Neural crest cell (in vitro differentiated cells): ENCODE measurements at places on chromosomes 16 and 17.

- H3K27ac ChIP-seq: no peak within 1 kb of the TSS
- no peaks in the 10 kb centered on the region for H3K4me1 ChIP-seq
- no peak for DNase-seq
These were observed at the start of gene FAM83G for GRCh38 chr17:19004421-19005136. TSS of gene FAM83G (minus strand) at chr17:19004764. CDS start at chr17:19004041, 723 bp downstream.

DNA sequence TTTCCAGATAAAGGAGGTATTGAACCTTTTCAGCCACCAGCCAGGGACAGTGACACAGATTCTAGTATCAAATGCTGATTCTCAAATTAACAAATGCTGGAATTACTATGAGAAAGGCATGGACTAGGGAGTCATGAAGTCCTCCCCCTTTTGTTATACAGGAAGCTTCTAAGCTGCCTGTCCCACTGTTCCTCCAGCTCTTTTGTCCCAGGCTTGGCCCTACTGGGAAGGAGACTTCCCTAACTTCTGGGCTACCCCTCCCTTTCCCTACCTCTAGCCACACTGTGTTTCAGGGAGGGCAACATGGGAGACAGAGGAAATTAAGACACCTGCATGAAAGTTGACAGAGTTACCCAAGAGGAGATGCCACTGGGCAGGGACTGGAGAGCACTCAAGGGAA, 192.5 kb downstream of the CDH13 start:
- H3K4me1 ChIP-seq: peaks cover 12% of the 10 kb centered on the region
- DNase-seq: no peak
- H3K27me3 ChIP-seq: no peaks in the 10 kb centered on the region
- H3K36me3 ChIP-seq: no peaks in the 10 kb centered on the region
- no peak overlapping the region for H3K27ac ChIP-seq

DNA sequence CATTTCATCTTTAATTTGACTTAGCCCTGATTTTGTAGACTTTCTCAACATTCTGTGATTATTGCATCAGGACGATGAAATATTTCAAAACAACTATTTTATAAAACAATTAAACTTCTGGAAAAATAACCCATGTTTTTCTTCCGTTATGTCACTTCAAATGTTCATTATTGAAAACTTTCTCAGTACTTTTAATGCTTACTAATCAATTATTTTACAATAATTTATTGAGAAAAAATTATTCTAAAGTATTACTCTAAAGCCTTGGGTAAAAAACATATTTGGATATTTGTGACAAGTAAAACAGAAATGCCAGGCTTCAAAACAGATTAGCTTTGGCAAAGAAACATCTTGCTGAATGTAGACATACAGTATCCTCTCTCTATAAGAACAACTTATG, 46.3 kb upstream of the DHX40 start:
- no peaks in the 10 kb centered on the region for H3K27me3 ChIP-seq
- no peak for DNase-seq
- no peaks in the 10 kb centered on the region for H3K36me3 ChIP-seq

- DNase-seq: no peak
- no peak overlapping the region for H3K4me3 ChIP-seq
- H3K27ac ChIP-seq: no peak overlapping the region
- no peaks in the 10 kb centered on the region for H3K27me3 ChIP-seq
- peaks cover 6% of the 10 kb centered on the region for H3K4me1 ChIP-seq
These were observed 8.6 kb upstream of the CHST6 start for GRCh38 chr16:75503801-75504200.

DNA sequence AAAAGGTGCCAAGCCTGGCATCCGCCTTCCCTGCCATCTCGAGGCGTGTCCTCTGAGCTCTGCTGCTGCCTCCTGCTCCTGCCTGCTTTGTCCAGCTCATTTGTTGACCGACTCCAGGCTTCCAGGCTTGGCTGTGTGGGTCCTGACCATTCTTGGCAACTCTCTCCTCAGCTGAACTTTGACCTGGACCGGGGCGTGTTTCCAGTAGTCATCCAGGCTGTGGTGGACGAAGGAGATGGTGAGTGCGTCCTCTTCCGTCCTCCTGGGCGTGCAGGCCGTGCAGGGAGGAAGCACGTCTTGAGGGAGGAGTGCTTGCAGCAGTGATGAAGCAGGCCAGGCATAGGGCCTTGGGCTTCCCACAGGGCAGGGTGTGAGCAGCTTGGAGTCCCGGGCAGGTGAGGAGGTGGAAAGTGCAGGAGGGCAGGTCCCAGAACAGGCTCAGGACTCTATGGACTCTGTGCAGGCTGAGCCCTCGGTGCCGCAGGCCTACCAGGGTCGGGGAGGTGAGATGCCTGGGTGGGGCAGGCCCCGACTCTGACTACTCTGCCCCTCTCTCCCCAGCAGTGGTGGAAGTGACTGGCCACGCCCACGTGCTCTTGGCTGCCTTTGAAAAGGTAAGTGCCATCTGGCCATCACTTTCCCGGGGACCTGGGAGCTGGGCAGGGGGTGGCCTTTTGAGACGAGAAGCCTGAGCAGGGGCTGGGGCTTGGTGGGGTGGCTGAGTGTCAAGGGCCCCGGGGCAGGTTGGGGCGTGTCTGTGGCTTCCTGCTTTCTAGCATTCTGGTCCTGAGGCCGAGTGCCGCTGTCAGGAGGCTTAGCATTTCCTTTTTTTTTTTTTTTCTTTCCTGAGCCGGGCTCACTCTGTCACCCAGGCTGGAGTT, 28.6 kb upstream of the NUDT16L1 start:
- H3K36me3 ChIP-seq: peaks cover 4% of the 10 kb centered on the region
- H3K4me3 ChIP-seq: no peak overlapping the region
- no peak overlapping the region for H3K27ac ChIP-seq
- peaks cover 3% of the 10 kb centered on the region for H3K4me1 ChIP-seq
- no peaks in the 10 kb centered on the region for H3K27me3 ChIP-seq

DNA sequence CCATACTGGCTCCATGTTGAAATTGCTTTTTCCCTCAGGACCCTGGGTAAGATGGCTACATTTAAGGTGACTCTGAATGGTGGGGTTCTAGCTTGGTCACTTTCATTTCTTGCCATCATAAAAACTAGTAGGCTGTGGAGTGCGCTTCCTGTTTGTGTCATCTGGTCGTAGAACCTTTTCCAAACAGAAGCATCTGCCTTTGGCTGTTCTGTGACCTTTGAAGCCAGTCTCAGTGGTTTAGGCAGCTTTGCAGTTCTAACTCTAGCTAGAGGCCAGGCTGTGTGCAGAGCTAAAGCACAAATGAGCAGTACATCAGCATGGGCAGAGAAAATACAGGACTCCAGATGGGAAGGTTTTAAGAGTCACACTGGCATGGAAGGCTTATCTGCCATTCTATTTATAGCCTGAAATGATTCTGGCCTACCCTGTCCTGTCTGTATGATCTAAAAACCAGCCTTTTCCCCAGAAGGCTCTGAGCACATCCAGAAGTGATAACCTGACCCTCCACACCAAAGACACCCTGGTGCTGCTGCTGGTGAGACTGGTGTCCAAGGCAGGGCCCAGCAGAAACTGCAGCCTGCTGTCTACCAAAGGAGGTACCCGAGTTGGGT, 8.6 kb downstream of the ESRP2 start:
- H3K4me1 ChIP-seq: no peaks in the 10 kb centered on the region
- no peak overlapping the region for H3K4me3 ChIP-seq
- H3K27me3 ChIP-seq: no peaks in the 10 kb centered on the region
- no peak for DNase-seq

GRCh38 chr17:43713494-43714162, 45.0 kb downstream of the SOST start:
- no peak overlapping the region for H3K27ac ChIP-seq
- H3K4me3 ChIP-seq: peak overlapping the region; percentile 68
- peak; percentile 31 for DNase-seq
- H3K36me3 ChIP-seq: no peaks in the 10 kb centered on the region
- peaks cover 23% of the 10 kb centered on the region for H3K4me1 ChIP-seq
